ENCODE measurements at places on chromosomes 5 and 9.

DNA sequence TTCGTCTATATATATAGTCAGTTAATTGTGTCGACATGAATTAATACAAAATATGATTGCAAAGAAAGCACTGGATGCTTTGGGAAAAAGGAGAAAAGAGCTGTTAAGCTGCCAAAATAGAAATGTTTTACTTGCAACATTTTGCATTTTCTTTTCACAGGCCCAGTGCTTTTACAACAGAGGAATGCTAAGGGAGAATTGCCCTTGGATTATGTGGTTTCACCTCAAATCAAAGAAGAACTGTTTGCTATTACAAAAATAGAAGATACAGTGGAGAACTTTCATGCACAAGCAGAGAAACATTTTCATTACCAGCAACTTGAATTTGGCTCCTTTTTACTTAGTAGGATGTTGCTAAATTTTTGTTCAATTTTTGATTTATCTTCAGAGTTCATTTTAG is 76.2 kb downstream of the SLF1 start:
- no peak for DNase-seq

DNA sequence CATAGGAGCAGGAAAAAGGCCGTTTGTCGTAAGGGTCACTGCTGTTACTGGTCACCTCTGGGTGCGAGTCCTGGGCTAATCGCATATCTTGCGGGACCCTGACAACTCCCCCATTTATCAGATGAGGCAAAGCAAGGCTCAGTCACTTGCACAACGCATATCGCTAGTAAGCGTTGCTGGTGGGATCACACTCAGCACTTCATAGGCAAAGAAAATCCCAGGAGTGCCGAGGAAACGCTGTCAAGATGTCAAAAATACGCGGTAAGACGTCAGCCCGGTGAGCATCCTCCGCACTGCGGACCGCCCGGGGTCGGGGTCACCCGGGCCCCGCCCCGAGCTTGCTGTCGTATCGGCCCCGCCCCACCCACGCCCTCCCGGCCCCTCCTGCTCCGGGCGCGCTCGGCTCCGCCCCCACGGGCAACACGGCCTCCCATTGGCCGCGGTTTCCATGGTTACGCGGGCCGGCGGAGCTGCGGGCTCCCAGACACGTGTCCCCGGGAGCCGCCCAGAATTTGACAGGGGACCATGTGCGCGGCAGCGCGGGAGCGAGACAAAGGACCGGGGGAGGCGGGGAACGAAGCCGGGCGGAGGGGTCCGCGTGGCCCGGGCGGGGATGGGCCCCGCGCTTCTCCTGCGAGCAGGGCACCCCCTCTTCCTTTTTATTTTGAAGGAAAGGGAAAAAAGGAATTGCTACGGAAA is 80.2 kb upstream of the IER5L start:
- DNase-seq: peak; percentile 90

DNA sequence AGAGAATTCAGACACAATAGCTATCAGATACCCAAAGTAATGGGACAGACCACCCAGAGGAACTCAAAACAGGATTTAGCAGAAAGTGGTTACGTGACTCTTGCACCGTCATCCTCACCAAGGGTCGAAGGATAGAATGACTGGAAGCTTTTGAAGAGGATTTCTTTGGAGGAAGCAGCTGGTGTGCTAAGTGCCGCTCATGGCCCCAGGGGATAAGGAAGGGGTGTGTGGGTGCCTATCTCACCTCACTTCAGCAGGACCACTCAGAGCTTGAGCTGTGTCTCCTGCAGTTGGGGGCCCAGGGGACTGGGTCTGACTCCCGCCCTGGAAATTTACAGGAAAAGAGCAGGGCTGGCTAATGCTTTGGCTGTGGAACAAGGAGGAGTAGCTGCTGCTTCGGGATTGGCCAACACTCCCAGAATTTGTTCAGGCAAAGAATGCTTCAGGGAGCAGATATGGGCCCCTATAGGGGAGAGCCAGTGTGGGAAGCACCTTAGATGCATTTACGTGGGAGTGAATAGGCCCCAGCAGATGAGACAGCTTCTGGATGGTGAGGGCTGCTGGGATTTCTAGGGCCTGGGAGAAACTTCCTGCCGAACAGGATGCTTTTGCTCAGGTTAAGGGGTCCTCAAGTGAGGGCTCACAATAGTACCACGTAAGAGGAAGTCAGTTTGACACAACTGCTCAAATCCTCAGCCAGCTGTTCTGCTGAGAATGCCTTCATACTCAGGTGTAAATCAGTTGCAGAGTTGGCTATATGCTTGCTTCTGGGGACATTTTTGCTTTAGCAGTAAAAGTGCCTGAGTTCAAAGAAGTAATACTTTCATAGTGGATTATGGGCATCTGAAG is 29.1 kb upstream of the TOMM5 start:
- no peak for DNase-seq

- DNase-seq: no peak
These were observed 468.5 kb upstream of the PIK3R1 start for GRCh38 chr5:67747096-67747495.

GRCh38 chr5:32403760-32404159 is 40.8 kb downstream of the ZFR start:
- DNase-seq: no peak

GRCh38 chr5:15439801-15440200 is 60.2 kb upstream of the FBXL7 start:
- no peak for DNase-seq

DNA sequence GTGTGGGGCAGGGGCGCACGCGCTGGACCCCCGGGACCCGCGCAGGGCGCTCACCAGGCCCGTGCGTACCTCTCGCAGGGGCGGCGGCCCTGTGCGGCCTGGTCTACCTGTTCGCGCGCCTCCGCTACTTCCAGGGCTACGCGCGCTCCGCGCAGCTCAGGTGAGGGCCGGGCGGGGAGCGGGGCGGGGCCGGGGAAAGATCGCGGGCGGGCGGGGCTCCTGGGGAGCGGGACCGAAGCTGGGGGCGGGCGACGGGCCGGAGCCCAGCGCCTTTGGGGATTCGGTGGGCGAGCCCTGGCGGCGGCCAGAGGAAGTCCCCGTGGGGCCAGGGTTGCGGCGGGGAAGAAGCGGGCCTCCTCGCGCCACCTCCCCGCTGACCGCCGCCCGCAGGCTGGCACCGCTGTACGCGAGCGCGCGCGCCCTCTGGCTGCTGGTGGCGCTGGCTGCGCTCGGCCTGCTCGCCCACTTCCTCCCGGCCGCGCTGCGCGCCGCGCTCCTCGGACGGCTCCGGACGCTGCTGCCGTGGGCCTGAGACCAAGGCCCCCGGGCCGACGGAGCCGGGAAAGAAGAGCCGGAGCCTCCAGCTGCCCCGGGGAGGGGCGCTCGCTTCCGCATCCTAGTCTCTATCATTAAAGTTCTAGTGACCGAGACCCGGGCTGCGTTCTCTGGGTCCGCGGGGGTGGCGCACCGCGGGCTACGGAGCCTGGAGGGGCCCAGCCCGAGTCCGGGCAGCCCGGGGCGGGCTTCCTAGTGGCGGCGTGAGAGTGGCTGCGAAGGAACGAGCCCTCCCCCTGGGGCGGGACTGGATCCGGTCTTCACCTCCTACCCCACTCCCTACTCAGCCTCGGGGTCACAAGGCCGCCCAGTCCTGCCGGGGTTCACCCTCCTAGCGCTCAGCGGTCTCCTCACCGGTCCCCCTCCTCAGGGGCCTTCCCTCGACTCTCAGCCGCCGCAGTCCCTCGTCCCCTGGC is 2.4 kb downstream of the LTC4S start:
- DNase-seq: peak; percentile 61

- no peak for DNase-seq
These were observed 28.1 kb downstream of the ATOX1 start for GRCh38 chr5:151730381-151730780.

- peak; percentile 50 for DNase-seq
These were observed 100.3 kb downstream of the NSG2 start for GRCh38 chr5:174145821-174146220.

DNA sequence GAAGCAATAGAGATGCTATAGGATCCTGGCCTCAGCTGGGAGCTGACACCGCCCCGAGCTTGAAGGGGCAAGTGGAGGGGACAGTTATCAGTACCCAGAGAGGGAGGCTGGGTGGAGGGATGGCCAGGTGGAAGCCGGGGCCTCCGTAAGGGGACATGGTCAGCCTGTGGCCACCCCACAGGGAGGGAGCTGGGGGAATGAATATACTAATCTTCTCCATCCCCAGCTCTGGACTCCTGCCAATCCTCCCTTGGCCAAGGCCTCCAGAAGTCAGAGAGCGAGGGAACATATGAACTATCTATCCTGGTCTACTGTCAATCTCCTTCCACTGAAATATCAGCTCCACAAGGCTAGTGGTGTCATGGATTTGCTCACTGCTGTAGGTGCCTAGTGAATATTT is 109.3 kb downstream of the BOD1 start:
- DNase-seq: no peak

DNA sequence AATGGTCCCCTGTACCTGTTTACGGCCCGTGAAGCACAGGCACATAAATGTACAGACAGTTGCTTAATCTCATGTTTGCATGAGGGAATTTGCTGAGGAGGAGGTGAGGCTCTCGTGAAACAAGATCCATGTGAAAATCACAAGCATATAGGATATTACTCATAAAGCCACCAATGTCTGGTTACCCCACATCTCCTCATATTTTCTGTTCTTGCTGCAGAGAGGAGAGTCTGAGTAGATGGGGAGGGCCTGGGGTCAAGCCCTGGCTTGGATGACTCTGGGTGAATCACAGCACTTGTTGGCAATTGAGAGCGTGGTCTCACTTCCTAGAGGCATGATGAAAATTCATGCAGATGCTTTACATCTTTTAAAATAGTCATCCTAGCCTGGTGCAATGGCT is 975 bp downstream of the AGXT2 start:
- DNase-seq: no peak

DNA sequence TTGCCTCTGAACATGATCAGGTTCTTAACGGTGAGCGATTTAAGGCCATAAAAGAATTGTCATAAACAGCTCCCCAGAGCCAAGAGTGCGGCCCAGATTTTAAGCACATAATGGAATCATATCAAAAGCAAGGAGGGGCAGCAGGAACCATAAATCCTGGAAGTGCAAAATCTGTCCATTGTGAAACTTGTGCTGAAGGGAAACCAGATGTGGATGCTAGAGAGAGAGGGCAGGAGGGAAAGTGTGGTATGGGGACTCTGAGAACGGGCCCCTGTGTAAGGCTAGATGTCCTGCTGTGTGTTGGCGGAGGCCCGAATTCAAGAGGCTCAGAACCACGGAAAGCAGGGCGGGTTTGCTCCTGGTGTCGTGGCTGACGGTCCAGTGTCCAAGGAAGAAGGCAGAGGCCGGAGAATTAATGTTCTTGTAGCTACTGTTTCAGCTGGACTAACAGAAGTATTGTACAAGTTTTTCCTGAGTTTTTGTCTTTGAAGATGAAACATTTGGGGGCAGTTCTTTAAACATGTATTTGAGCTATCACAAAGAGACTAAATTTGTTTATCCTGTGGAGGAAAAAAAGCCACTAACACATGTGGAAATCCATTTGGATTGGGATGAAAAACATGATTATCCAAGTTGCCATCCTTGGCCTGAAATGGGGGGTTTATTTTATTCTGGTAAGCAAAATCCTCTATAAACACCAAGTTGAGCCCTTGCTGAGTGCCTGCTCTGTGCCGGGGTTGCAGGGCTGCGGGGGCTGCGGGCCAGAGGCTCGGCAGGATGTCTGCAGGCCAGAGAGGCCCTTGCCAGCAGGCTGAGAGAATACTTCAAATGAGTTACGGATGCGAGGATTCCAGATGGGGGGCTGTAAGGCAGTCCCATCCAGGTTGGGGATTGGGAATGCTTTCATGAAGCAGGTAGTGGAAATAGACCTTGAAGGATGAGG is 9.2 kb upstream of the CXCL14 start:
- DNase-seq: no peak

All from hypothalamus (tissue), 51 donors.